Neural progenitor cell (in vitro differentiated cells): ENCODE measurements at places on chromosomes 5 and 9.

DNA sequence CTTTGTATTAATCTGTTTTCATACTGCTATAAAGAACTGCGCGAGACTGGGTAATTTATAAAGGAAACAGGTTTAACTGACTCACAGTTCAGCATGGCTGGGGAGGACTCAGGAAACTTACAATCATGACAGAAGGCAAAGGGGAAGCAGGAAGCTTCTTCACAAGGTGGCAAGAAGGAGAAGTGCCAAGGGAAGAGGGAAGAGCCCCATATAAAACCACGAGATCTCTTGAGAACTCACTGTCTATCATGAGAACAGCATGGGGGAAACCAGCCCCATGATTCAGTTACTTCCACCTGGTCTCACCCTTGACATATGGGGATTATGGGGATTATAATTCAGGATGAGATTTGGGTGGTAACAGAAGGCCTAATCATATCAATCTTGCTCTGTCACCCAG is 60.9 kb upstream of the CHD1 start:
- no peaks in the 10 kb centered on the region for H3K27me3 ChIP-seq
- no peak overlapping the region for H3K27ac ChIP-seq
- H3K4me3 ChIP-seq, result no peak overlapping the region
- no peak for DNase-seq

DNA sequence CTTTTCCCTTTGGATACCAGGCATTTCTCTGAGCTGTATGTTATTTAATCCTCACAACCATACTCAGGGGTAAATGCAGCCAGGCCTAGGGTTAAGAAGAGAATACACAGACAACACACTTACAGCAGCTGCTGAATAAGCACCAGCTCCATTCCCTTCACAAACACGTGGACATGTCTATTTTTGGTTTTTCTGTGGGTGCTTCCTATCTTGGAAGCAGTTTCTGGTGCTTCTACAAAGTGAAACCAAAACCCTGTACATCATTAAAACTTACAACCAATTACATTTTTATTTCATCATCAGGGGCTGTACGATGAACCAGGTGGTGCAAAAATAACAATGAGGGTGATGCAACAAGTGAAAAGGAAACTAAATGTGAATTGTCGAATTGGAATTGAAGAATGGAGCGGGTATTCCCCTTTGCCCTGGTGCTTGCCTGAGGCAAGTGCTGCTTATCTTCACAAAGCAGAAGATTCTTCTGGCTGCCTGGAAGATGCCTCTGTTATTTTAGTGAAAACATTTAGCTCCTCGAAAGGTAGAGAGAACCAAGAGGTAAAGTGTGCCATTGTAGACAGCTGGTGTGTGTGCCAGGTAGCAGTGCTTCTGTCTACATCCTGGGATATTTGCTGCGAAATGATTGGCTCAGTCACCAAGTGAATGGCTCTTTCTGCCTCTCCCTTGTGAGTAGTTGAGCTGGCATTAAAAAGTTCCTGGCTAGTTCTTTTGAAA is 18.6 kb upstream of the IFNB1 start:
- no peaks in the 10 kb centered on the region for H3K36me3 ChIP-seq
- DNase-seq, result no peak
- no peaks in the 10 kb centered on the region for H3K4me1 ChIP-seq
- H3K27me3 ChIP-seq, result no peaks in the 10 kb centered on the region
- no peak overlapping the region for H3K4me3 ChIP-seq

GRCh38 chr5:142683116-142683515 is 2.8 kb downstream of the FGF1 start:
- no peaks in the 10 kb centered on the region for H3K27me3 ChIP-seq
- H3K4me3 ChIP-seq, result no peak overlapping the region
- no peak overlapping the region for H3K27ac ChIP-seq
- H3K36me3 ChIP-seq, result no peaks in the 10 kb centered on the region
- DNase-seq, result no peak
- H3K4me1 ChIP-seq, result peaks cover 28% of the 10 kb centered on the region

DNA sequence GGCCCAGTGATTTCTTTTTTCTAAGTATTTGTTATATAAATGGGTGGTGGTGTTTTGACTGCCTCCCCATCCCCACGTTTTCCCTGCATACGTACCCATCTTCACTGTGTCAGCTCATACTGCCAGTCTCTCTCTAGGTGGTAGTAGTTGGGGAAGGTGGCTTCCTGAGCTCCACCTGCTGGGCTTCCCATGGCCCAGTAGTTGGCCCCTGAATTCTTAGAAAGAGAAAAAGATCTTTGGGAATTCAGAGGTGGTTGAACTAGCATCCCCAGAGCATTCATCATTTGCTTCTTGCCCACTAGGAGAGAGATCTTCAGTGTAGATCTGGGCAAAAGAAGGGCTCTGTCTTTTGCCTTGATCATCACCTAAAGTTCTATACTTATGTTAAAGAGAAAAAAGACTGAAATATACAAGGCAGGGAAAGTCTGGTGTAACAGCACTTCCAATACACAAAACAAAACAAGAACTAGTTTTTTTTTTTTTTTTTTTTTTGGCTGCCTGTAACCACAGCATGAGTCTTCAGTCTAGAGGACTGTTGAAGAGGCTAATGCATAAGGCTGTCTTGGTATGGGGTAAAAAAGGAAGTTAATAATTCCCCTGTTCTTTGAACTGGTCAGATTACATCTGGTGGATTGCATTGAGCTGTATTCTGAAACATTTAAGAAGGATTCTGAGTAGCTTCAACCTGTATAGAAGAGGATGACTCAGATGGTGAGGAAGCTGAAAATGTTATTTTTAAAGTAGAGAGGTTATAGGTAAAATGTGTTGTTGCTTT is 128.7 kb downstream of the ATG10 start:
- H3K27me3 ChIP-seq, result no peaks in the 10 kb centered on the region
- peaks cover 3% of the 10 kb centered on the region for H3K4me1 ChIP-seq
- H3K36me3 ChIP-seq, result no peaks in the 10 kb centered on the region
- H3K27ac ChIP-seq, result no peak overlapping the region
- DNase-seq, result no peak

DNA sequence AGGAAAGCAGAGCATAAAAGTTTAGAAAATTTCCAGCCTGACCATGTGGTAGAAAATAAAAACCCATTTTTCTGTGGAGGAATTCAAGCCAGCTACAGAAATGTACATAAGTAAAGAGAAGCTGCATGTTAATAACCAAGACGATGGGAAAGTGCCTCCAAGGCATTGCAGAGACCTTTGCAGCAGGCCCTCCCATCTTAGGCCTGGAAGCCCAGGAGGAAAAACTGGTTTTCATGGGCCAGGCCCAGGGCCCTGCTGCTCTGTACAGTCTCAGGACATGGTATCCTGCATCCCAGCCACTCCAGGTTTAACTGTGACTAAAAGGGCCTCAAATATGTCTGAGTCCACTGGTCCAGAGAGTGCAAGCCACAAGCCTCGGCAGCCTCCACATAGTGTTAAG is 754.8 kb upstream of the RIOK2 start:
- H3K4me3 ChIP-seq, result no peak overlapping the region
- no peaks in the 10 kb centered on the region for H3K4me1 ChIP-seq
- no peak overlapping the region for H3K27ac ChIP-seq
- no peaks in the 10 kb centered on the region for H3K27me3 ChIP-seq
- no peak for DNase-seq

GRCh38 chr5:21121213-21121612 is 1133.2 kb upstream of the CDH18 start:
- no peak for DNase-seq
- H3K27me3 ChIP-seq, result no peaks in the 10 kb centered on the region
- no peak overlapping the region for H3K27ac ChIP-seq
- no peak overlapping the region for H3K4me3 ChIP-seq
- peaks cover 3% of the 10 kb centered on the region for H3K4me1 ChIP-seq
- no peaks in the 10 kb centered on the region for H3K36me3 ChIP-seq
